ENCODE measurements at places on chromosomes 3 and 15.

DNA sequence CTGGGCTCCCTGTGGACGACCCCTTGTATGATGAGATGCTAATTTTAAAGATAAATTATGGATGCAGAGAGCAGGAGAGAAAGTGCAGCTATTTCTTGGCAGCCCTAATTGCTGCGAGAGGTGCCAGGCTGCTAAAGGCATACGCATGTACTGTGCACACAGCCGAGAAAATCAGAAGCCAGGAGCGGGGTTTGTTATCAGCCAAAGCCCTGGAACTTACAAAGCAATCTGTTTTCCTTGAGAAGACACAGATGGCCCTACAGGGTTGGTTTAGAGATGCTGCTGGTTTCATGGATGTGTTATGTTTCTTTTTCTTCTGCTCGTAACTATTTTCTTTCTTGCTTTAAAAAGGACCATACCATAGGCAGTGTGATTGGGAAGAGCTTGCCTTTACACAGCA lies 11.7 kb upstream of the CCK start:
- H3K27me3 ChIP-seq, result peaks cover 2% of the 10 kb centered on the region
- no peak overlapping the region for H3K27ac ChIP-seq
- H3K4me3 ChIP-seq, result no peak overlapping the region
- no peaks in the 10 kb centered on the region for H3K36me3 ChIP-seq
- H3K4me1 ChIP-seq, result no peaks in the 10 kb centered on the region

- H3K36me3 ChIP-seq, result peaks cover 8% of the 10 kb centered on the region
- DNase-seq, result no peak
- no peak overlapping the region for H3K27ac ChIP-seq
- no peaks in the 10 kb centered on the region for H3K27me3 ChIP-seq
Measured at GRCh38 chr3:177111541-177111949, 85.7 kb downstream of the TBL1XR1 start.

GRCh38 chr15:76626611-76627010 lies 278.5 kb downstream of the SCAPER start:
- no peaks in the 10 kb centered on the region for H3K36me3 ChIP-seq
- no peaks in the 10 kb centered on the region for H3K27me3 ChIP-seq
- H3K4me3 ChIP-seq, result no peak overlapping the region
- no peaks in the 10 kb centered on the region for H3K4me1 ChIP-seq
- DNase-seq, result no peak
- no peak overlapping the region for H3K27ac ChIP-seq

DNA sequence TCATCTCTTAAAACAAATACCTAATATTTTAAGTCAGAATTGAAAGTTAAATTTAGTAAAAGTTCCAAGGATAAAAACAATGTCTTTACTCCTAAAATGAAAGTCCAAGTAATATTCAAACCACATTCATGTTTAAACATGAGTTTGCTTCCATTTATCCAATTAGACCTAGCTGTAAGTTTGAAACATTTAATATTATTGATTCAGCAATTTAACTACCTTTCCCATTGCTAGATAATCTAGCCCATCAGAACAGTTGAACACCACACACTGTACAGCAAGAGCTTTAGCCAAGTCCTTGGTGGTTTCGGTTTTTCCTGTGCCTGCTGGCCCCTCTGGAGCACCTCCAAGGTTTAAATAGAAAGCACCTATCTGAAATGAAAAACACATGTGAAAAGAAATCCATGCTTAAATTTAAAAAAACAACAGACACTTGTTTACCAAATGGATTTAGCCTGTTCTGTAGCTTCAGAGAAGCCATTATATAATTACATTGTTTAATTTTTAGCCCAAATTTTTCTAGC lies 97.8 kb downstream of the DNAH12 start:
- no peaks in the 10 kb centered on the region for H3K36me3 ChIP-seq
- H3K4me1 ChIP-seq, result no peaks in the 10 kb centered on the region
- H3K27ac ChIP-seq, result no peak overlapping the region
- no peak for DNase-seq

- H3K27ac ChIP-seq, result no peak overlapping the region
- peaks cover 6% of the 10 kb centered on the region for H3K27me3 ChIP-seq
- DNase-seq, result no peak
- no peaks in the 10 kb centered on the region for H3K4me1 ChIP-seq
- no peak overlapping the region for H3K4me3 ChIP-seq
- H3K36me3 ChIP-seq, result no peaks in the 10 kb centered on the region
Measured at GRCh38 chr3:65552434-65552833, 486.3 kb downstream of the MAGI1 start.

GRCh38 chr3:26653811-26654425 lies 31.3 kb downstream of the LRRC3B start:
- H3K27ac ChIP-seq, result no peak overlapping the region
- no peak for DNase-seq
- no peaks in the 10 kb centered on the region for H3K4me1 ChIP-seq
- H3K36me3 ChIP-seq, result no peaks in the 10 kb centered on the region
- H3K27me3 ChIP-seq, result no peaks in the 10 kb centered on the region
- H3K4me3 ChIP-seq, result no peak overlapping the region

DNA sequence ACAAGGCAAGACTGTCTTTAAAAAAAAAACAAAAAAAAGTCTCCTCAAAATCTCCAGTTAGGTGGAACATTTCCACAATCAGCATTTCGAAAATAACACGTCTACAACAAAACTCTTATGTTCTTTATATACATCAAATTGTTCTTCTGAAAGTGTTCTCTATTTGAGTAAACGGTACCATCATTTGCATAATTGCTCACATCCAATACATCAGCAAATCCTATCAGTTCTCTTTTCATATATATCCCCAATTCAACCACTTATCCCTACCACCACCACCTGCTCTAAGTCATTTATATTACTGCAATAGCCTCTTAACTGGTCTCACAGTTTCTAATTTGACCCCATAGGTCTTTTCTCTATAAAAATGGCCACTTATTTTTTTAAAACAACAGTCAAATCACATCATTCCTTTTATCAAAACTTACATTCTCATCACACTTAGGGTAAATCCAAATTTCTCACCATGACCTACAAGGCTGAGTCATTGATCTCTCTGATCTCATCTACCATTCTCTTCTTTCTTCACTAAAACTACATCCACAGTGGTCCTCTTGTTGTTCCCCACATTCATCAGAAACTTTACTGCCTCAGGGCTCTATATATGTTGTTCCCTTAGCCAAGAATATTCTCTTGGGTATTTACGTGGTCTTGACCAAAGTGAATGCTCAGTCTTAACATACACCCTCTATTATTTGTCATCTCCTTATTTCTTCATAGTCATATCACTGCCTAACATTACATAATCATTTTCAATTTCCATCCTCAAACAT lies 237.0 kb downstream of the SCAPER start:
- H3K27me3 ChIP-seq, result no peaks in the 10 kb centered on the region
- no peaks in the 10 kb centered on the region for H3K4me1 ChIP-seq
- DNase-seq, result no peak
- no peaks in the 10 kb centered on the region for H3K36me3 ChIP-seq
- H3K4me3 ChIP-seq, result no peak overlapping the region

DNA sequence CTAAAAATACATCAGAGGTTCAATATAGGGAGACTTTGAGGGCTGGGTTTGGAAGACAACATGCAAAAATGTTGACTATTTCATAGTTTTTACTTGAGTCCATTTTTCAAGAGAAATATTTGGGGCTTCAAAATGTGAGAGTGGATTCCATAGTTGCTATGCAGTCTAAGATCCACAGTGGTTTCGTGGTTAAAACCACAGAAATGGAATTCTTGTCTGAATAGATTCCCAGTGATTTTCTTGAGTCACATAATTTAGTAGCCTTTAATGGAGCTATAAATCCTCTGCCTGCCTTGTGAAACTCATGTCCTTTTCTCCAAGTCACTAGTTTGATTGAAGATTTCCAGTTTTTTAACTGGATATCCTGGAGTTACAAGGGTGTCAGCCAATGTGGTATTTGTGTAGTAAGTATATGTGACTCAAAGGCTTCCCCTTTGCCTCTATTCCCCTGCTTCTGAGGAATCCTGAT lies 94.7 kb upstream of the RBMS3 start:
- no peaks in the 10 kb centered on the region for H3K36me3 ChIP-seq
- H3K4me1 ChIP-seq, result peaks cover 6% of the 10 kb centered on the region
- no peak for DNase-seq
- no peak overlapping the region for H3K27ac ChIP-seq
- H3K4me3 ChIP-seq, result no peak overlapping the region

GRCh38 chr3:45590822-45591546 lies 3.6 kb upstream of the LIMD1 start:
- H3K4me3 ChIP-seq, result no peak overlapping the region
- H3K4me1 ChIP-seq, result peaks cover 22% of the 10 kb centered on the region
- H3K27me3 ChIP-seq, result peaks cover 15% of the 10 kb centered on the region
- peaks cover 9% of the 10 kb centered on the region for H3K36me3 ChIP-seq
- H3K27ac ChIP-seq, result no peak overlapping the region

DNA sequence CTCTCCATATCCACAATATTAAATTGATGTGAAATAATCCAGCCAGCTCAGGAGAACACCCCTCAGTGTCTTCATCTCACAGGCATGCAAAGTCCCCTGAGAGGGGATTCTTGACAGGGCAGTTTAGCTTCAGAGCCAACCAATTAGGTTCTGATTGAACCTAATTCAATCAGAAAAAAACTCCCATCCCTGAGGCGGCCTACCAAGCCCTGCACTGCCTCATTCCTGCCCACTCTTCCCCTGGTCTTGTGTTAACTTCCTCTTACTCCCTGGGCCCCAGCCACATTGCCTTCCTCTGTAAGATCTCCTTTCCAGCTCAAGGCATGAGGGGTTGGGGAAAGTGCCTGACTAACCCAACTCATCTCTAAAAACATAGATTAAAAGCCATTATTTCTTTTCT lies 46.1 kb downstream of the FRMD4B start:
- no peaks in the 10 kb centered on the region for H3K36me3 ChIP-seq
- peaks cover 3% of the 10 kb centered on the region for H3K27me3 ChIP-seq
- H3K4me1 ChIP-seq, result no peaks in the 10 kb centered on the region
- H3K4me3 ChIP-seq, result no peak overlapping the region
- no peak overlapping the region for H3K27ac ChIP-seq

- H3K27me3 ChIP-seq, result peaks cover 3% of the 10 kb centered on the region
- H3K4me3 ChIP-seq, result no peak overlapping the region
- no peak for DNase-seq
- H3K4me1 ChIP-seq, result peaks cover 10% of the 10 kb centered on the region
- H3K36me3 ChIP-seq, result no peaks in the 10 kb centered on the region
Measured at GRCh38 chr3:72655723-72656122, 192.5 kb downstream of the SHQ1 start.
